ENCODE measurements at places on chromosomes 11 and 22.

DNA sequence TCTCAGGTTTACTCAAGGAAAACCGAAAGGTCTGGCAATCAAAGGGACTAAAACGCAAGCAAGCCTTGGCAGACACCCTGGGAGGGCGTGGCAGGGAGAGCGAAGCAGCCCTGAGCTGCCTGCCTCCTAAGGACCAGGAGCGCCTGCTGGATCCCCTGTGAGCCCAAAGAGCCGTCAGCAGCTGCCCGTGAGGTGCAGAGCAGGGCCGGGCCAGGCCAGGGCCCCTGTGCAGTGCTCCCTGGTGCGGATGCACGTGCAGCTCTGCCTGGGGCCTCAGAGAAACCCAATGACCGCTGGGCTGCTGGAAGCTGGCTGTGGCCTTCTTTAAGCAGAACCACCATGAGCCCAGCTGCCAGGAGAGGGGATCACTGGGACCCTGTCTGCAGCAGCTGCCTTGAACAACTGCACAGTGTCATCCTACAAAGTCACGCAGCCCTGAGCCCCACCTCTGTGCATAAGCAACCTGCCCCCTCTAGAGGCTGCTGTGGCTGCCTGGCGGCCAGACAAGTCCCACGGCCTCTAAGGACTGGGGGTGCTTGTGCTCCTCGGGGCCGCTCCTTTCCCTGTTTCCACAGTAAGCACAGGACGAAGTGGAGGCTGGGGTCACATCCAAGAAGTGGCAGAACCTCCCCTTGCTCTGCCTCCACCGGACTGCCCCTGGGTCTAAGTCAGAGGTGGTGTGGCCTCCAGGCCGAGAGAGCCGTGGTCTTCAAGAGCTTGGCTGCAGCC is 29.1 kb upstream of the COMT start:
- DNase-seq: no peak

DNA sequence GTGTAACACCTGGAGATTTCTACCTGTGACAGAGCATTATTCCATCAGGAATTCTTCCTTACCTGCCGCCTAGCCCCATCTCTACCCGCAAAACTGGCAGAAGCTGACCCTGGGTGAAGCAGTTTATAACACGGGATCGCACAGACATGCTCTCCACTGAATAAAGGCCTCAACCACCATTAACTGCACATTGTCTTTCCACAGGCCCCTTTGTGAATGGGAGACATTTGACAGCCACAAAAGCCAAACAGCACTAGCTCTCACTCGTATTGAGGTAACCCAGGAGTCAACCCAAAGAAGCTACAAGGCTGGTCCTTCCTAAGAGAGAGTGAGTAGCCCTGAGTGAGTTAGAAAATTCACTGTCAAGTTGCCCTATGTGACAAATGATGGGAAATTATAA is 135.6 kb downstream of the RCN1 start:
- DNase-seq: no peak

DNA sequence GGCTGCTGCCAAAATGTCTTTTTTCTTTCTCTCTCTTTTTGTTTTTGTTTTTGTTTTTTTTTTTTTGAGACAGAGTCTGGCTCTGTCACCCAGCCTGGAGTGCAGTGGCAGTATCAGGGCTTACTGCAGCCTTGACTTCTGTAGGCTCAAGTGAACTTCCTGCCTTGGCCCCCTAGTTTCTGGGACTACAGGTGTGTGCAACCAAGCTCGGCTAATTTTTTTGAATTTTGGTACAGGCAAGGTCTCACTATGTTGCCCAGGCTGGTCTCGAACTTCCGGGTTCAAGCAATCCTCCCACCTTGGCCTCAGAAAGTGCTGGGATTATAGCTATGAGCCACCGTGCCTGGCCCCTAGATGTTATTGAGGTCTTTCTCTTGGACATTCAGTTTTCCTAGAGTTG is 2.2 kb upstream of the DDX10 start:
- no peak for DNase-seq

DNA sequence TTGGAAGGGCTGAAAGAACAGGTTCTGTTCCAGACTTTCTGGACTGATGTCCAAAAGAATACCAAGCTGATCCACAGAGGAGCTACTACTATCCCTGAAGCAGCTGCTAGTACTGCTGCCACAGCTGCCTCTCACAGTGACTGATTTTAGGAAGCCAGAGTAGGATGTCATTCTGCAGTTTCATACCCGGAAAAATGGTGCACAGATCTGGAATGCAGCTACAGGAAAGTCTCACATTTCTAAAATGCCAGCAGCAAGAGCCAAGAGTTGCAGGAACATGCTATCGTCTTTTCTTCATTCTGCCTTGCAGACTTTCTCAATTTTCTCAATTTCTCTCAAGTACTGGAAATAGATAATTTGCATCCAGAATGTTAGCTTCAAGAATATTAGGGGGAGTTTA is 19.4 kb upstream of the CCDC179 start:
- DNase-seq: no peak

GRCh38 chr22:38267086-38267485 is 5.7 kb downstream of the TMEM184B start:
- no peak for DNase-seq

- no peak for DNase-seq
Observed at GRCh38 chr11:62142043-62142375, 18.2 kb downstream of the INCENP start.

GRCh38 chr11:9817191-9817590 is 153.3 kb downstream of the SWAP70 start:
- no peak for DNase-seq

- DNase-seq: no peak
Observed at GRCh38 chr11:85955531-85955930, 100.3 kb downstream of the CCDC83 start.

DNA sequence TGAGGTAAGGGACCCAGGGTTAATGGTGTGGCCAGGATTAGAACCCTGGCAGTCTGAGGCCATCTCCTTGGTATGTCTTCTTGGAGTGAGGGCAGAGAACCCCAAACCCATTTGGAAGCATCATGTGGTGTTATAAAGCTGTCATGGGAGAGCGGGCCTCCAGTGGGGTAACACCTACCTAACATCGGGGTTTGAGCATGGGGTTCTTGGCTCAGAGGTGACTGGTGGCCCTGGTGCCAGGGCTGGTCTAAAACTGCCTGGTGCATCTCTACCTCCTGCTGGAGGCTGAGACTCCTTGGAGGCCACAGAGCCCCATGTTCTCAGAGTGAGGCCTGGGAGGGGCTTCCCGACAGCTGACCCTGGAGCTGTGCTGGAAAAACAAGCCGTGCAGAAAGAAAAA is 4.5 kb downstream of the PRDM11 start:
- DNase-seq: no peak

DNA sequence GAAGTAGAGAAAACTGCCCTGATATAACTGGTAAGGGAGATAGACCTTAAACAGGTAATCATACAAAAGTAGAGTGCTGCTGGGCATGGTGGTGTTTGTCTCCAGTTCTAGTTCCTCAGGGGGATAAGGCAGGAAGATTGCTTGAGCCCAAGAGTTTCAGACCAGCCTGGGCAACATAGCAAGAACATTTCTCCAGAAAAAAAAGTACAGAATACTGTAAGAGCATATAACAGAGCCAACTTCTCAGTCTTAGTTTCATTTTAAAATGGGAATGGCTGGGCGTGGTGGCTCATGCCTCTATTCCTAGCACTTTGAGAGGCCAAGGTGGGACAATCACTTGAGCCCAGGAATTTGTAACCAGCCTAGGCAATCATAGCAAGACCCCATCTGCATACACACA is 4.5 kb upstream of the RHOG start:
- DNase-seq: no peak

- DNase-seq: no peak
Observed at GRCh38 chr22:44316393-44317122, 3.8 kb upstream of the SHISAL1 start.
